ENCODE measurements at places on chromosomes 13 and 19.

- no peak for DNase-seq
Observed at GRCh38 chr13:49441312-49441711, 2.6 kb downstream of the CAB39L start.

GRCh38 chr13:82687884-82688283 lies 1194.4 kb downstream of the SLITRK1 start:
- no peak for DNase-seq

GRCh38 chr13:78022164-78022877 lies 103.7 kb upstream of the EDNRB start:
- DNase-seq: no peak

DNA sequence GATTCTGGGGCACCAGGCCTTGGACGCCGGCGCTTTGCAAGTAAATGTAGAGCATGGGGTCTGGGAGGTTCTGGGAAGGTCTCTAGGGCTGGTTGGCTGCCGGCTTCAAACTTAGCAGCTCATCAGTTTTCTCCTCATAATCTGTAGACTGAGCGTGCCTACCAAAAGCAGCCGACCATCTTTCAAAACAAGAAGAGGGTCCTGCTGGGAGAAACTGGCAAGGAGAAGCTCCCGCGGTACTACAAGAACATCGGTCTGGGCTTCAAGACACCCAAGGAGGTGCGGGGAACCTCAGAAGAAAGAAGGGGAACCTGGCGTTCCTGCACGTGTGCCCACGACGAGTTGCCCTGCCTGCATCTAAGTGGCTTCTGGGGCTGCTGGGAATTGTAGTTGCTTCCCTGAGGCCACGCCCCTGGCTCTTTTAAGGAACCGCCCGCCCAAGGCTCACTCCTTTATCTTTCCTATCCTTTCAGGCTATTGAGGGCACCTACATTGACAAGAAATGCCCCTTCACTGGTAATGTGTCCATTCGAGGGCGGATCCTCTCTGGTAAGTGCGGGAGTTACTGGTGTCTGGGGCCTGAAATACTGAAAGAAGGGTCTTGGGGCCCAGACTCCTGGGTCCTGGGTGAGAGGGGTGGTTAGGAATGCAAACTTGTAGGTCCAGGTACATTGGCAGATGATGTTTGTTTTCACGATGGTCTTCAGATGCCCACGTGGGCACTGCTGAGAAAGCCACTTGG lies 984 bp downstream of the RPS11 start:
- DNase-seq: no peak

DNA sequence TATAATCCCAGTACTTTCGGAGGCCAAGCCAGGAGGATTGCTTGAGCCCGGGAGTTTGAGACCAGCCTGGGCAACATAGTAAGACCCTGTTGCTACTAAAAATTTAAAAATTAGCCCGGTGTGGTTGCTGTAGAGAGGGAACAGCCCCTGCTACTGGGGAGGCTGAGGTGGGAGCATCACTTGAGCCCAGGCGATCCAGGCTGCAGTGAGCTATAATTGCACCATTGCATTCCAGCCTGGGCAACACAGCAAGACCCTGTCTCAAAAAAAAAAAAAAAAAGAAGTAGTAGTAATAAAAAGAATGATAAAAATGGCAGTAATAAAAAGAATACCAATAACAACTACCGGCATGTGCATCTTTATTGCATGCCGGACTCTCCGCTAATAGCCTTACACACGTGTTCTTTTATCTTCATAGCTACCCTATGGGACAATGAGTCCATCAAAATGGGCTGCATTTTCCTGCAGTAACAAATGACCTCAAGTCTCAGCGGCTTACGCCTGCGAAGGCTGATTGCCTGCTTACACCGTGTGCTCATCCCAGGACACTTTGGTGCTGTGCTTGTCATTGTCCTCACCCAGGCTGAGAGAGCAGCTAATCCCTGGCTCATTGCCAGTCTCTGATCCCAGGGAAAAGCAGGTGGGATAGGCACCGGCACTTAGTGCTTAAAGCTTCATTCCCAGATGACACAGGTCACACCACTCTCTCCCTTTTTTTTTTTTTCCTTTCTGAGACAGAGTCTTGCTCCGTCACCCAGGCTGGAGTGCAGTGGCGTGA lies 14.4 kb upstream of the SYCN start:
- DNase-seq: no peak

DNA sequence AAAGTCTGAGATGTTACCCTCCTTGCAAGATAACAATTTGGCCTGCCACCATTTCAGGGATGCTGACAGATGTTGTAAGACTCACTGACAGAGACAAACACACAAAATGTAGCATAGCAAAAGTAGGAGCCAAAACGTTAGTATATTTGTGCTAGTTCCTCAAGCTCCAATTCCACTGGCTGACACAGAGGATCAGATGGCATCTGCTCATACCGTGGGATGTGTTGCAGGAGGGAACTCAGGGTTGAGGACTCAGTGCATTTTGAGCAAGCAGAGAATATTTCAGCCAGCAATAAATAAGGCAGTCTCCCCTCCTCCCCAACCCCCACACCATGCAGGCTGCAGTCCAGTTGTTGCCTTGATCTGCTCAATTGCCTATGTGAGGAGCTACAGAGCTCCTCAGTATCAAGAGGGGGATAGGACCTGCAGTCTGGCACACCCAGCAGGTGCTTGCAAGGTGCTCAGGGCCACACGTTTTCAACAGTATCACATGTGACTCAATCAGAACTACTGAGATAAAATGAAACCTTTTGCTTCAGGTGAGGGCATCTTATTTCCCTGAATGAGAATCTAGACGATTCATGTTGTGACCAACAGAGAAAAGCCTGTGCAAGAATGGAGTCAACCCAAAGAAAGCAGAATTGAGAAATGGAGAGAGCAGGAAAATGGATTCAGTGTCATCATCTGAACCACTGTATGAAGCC lies 23.6 kb upstream of the LRCH1 start:
- no peak for DNase-seq

- DNase-seq: no peak
Observed at GRCh38 chr13:77946522-77946921, 27.9 kb upstream of the EDNRB start.

- DNase-seq: no peak
Observed at GRCh38 chr19:5652261-5652660, 28.1 kb downstream of the MICOS13 start.

- DNase-seq: no peak
Observed at GRCh38 chr13:72050251-72050650, 183.2 kb upstream of the DACH1 start.
